Sigmoid colon (tissue), 7 donors: ENCODE measurements at places on chromosomes 1 and 21. TPM values are rescaled to one million over a fixed set of nuclear protein-coding genes. Genes with fewer than 3 reads are reported as not detected.

Gene TTC39A
- 0.14 TPM for total RNA-seq

Gene LRP8
- 1.1 TPM for total RNA-seq

Gene LCE2C
- not detected for total RNA-seq

Gene TRIM62
- 5.0 TPM for total RNA-seq

DNA sequence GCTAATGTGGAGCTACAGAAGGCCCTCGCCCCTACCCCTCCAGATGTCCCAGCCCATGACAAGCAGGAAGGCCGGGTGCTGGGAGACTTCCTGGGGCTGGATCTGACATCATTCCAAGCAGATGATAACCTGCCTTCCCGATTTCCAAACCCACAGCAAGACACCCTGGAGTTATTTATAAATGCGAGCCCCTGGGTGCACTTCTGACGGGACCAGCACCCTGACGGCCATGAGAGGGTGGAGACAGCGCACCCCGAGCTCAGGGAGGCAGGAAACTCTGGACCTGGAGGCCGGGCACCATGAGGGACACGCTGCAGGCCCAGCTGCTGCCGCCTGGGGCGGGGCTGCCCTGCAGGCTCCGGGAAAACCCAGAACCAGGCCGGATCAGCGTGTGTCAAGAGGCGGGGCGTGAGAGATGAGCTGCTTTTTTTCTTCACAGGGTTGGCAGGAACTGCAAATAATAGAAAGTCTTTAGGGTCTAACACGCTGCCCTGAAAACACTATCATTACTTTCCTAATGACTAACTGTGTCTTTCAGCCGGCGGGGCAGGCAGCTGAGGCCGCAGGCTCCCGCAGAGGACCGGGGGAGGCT, 2.5 kb upstream of the PCBP3 start:
- peak overlapping the region; percentile 7 for H3K27ac ChIP-seq
- H3K27me3 ChIP-seq: peaks cover 20% of the 10 kb centered on the region
- no peak overlapping the region for H3K4me3 ChIP-seq
- peaks cover 24% of the 10 kb centered on the region for H3K4me1 ChIP-seq

GRCh38 chr21:46553993-46554392, 50.9 kb downstream of the S100B start:
- H3K36me3 ChIP-seq: peaks cover 8% of the 10 kb centered on the region
- no peaks in the 10 kb centered on the region for H3K27me3 ChIP-seq
- no peak overlapping the region for H3K27ac ChIP-seq
- H3K4me1 ChIP-seq: no peaks in the 10 kb centered on the region
- no peak overlapping the region for H3K4me3 ChIP-seq
- no peak for DNase-seq

DNA sequence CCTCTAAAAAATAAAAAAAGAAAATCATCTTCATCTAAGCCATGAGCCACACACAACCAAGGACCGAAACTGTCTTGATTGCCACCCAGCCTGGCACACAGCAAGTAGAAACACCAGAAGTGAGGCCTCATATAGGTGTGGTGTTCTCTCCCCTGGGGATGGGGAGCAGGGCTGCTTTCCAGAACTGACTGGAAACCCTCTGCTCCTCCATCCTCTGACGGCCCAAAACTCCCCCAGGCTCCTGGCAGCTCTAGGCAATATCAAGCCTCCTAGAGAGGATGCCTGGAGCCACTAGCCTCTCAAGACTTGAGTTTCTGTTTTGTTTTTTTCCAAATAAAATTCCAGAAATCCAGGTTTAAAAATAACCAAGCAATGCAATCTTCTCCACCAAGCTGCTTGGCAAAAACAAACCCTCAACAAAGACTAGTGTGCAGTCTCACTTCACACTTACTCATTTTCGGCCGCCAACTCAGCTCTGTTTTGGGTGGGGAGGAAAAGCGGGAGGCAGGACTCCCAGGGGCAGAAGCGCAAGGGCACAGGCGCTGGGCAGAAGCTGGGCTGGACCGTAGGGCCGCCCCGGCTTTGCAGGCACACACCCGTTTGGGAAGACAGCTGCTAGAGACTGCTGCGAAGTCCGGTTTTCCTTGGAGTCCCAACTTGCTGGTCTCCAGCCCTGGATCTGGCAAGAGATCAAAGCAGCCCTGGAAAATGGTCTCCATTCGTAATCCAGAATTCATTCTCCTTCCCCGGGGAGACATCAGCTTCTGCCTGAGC, 78.2 kb upstream of the CAPZB start:
- H3K4me3 ChIP-seq: peak overlapping the region; percentile 43
- peaks cover 17% of the 10 kb centered on the region for H3K4me1 ChIP-seq
- H3K36me3 ChIP-seq: no peaks in the 10 kb centered on the region
- no peaks in the 10 kb centered on the region for H3K27me3 ChIP-seq
- peak; percentile 89 for DNase-seq

DNA sequence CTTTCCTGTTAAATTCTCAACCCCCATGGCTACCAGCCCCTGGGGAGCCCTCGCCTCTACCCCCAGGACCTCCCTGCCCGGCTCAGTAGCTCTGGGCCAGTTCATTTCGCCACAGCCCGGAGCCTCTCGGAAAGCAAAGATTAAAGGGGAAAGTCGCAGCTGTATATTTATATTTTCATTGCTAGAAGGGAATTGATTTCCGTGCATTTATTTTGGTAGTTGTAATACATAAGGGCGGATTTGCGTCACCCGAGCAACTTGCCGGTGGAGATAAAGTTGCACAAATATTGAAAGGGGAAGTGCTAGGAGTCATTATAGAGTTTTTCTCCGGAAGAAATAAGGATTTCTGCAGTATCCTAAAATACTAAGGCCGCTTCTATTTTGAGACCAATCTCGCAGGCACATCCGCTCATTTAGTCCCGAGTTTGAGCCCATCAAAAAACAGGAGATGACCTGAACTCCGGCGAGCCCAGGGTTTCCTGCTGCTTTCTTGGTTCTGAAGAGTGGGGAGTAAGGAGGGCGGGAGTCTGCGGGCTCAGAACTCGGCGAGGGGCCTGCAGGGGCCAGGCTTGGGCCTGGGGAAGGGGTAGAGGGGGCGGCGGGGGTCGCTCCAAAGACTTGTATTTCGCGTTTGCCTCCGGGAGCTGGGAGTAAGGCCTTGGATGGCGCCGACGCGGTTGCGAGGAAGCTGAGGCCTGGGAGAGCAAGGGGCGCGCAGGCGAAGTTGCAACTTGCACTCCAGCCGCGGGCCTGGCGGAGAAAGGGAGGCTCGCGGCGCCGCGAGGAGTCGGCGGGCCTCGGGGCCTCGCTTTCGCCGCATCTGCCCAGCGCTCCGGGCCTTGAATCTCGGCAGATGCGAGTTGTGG, 2.5 kb upstream of the HLX start:
- peak overlapping the region; percentile 84 for H3K4me3 ChIP-seq
- H3K27me3 ChIP-seq: no peaks in the 10 kb centered on the region
- no peak for DNase-seq
- no peaks in the 10 kb centered on the region for H3K36me3 ChIP-seq

DNA sequence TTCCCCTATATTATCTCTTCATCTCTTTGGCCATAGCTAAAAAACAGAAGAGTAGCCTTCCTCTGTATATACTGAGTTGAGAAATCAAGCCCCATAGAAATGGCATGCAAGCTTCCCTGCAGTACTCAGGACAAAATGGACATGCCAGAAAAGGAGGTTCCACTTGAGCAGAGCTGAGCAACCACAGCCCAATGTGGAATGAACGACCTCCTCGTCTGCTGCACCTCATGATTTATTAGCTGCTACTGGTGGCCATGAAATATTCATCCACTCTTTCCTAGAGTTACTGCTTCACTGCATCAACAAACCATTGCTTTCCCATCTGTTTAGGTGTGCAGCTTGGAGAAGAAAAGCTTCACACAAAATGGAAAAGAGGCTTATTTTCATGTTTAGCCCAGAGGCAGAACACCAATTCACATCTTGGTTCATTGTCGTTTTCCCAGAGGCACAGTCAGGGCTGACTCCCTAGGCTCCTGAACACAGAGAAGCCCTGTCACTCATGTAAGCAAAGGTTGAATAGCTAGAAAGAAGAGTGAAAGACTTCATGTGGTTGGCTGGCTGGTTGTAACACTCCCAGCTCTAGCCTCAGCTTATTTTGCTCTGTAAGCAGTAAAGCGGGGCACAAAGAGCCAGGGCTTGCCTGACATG, 148.0 kb downstream of the TSEN15 start:
- H3K27ac ChIP-seq: no peak overlapping the region
- no peak overlapping the region for H3K4me3 ChIP-seq
- peaks cover 3% of the 10 kb centered on the region for H3K4me1 ChIP-seq
- H3K27me3 ChIP-seq: no peaks in the 10 kb centered on the region

DNA sequence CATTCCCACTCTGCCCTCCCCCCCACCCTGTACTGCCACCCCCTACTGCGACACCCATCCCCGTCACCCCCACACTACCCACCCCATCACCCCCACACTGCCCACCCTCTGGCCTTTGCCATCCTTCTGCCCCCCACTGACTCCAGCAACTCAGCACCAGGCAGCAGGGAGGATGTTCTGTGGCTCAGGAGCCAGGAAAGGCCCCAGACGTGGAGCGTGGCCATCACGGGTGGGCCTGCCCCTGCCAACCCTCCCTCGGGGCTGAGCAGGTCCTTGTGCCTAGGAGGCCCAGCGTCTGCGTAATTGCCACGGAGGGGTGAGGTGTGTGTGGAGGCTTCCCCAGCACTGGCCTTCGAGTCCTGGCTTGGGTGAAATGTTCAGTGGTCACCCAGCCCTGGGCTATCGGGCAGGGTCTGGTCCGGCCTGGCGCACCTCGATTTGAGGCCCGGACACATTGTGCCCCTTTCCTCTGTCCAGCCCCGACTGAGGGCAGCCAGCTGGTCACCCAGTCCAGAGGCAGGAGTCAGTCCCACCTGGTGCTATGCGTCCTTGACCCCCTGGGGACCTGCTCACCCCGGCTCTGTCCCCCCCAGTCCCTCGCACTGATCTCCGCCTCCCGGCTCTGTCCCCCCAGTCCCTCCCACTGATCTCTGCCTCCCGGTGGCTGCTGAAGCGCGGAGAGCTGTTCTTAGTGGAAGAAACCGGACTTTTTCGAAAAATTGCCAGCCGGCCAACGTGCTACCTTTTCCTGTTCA, 23.0 kb downstream of the ARHGEF16 start:
- H3K4me1 ChIP-seq: no peaks in the 10 kb centered on the region
- no peaks in the 10 kb centered on the region for H3K36me3 ChIP-seq
- no peak overlapping the region for H3K4me3 ChIP-seq
- H3K27ac ChIP-seq: no peak overlapping the region
- DNase-seq: no peak
- H3K27me3 ChIP-seq: no peaks in the 10 kb centered on the region

GRCh38 chr1:93964096-93964776, 55.0 kb upstream of the GCLM start:
- no peaks in the 10 kb centered on the region for H3K36me3 ChIP-seq
- DNase-seq: no peak
- no peak overlapping the region for H3K27ac ChIP-seq

DNA sequence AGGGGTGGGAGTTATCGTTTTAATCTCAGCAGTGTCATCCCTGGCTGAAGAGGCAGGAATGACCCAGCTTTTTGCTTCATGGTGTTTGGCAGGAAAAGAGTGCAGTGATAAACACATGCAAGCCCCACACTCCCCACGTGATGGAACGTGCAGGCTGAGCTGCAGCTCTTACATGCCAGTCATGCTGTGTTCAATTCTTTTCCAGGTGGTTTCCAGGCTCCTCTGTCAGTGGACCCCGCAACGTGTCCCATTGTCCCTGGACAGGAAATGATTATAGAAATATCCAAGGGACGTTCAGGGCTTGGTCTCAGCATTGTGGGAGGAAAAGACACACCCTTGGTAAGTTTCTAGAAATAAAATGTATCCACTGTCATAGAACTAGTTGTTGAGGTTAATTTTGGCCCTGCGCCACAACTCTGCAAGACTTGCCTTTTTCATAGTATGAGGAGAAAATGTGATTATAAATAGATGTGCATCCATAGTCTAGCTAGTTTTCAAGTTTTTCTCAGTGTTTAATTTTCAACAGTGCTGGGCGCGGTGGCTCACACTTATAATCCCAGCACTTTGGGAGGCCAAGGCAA, 110.2 kb upstream of the L1TD1 start:
- no peak overlapping the region for H3K27ac ChIP-seq
- H3K36me3 ChIP-seq: no peaks in the 10 kb centered on the region
- no peaks in the 10 kb centered on the region for H3K4me1 ChIP-seq
- DNase-seq: no peak
- H3K27me3 ChIP-seq: no peaks in the 10 kb centered on the region

- no peaks in the 10 kb centered on the region for H3K27me3 ChIP-seq
- no peak overlapping the region for H3K4me3 ChIP-seq
- no peak overlapping the region for H3K27ac ChIP-seq
- no peaks in the 10 kb centered on the region for H3K36me3 ChIP-seq
- no peak for DNase-seq
These were observed 33.4 kb upstream of the PRKACB start for GRCh38 chr1:84110629-84111028.

GRCh38 chr1:15947382-15948090, 28.4 kb downstream of the ZBTB17 start:
- no peaks in the 10 kb centered on the region for H3K27me3 ChIP-seq
- H3K27ac ChIP-seq: peak overlapping the region; percentile 91
- H3K36me3 ChIP-seq: peaks cover 33% of the 10 kb centered on the region
- DNase-seq: no peak
- peaks cover 47% of the 10 kb centered on the region for H3K4me1 ChIP-seq
